CD4-positive, alpha-beta T cell treated with Interleukin-12 subunit alpha and Interleukin-12 subunit beta, for 1 hour (primary cell): ENCODE measurements at places on chromosomes 3 and 15.

DNA sequence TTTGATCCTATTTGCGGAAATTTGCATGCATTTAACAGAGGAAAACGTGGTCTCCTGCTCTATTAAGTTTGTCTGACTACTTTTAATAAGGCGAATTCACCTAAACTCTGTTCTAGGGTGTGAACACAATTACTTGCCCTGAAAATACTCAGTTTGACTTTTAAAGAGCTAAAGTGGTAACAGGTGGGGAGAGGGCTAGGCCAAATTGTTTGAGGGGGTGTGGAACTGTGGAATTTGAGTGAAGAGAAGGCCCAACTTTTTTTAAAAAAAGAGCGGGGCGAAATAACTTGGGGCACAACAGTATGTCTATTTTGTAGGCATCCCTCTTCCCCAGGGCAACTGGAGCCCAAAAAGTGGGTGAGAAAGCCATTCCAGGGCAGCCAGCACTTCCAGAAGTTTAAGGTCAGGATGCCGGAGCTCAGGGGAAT, 580 bp upstream of the FXR1 start:
- no peak for DNase-seq

DNA sequence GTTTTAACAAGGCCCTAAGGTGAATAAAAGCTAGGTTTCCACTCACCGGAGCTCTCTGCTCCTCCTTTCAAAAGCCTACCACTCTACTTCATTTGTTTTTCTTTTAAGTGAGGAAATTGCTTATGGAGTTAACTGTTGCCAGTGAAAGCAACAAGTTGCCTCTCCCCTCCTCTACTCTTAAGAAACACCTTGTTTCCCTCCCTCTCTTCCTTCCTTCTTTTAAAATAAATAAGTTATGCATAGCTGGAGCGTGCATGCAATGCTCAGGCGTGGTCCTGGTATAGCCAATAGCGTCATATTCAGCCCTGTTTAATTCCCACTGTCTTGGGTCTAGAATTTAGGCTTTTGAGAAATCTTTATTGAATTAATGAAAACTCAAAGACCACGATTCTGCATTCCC, 101.1 kb upstream of the IGF1R start:
- no peak for DNase-seq

DNA sequence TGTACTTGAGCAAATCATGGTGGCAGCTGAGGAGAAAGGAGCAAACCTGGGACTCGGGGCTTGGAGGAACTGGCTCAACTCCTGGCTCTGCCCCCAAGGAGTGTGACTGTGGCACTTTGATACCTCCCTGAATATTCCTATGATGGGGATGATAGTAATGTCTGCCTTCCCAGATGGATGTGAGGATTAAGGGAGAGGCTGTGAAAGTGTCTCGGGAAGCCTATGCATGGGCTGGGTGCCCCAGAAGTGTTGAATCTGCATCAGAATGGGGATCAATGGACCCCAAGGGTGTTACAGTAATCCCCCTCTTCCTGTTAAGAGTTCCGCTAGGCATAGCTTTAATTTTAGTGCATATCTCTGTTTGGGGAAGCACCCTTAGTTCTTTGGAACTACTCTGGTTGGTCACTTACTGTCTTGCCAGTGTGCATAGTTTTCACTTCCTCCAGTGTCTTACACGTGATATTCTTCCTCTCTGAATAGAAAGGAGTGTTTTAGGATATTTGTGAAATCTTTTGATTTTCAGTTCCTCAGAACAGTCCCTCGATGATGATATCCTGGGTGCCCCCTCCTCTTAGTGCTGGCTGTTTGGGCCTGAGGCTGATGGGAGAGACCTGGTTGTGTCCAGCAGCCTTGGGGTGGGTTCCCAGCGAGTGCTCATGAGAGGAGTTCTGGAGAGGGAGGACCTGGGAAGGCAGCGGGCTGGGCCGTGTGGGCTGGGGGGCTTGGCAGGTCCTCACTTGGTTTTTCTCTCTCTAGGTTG, 97.5 kb downstream of the CHDH start:
- DNase-seq, result no peak

- no peak for DNase-seq
Observed at GRCh38 chr3:171435143-171435542, 25.1 kb downstream of the TNIK start.

GRCh38 chr15:95930659-95931375, 399.7 kb upstream of the NR2F2 start:
- DNase-seq, result no peak

DNA sequence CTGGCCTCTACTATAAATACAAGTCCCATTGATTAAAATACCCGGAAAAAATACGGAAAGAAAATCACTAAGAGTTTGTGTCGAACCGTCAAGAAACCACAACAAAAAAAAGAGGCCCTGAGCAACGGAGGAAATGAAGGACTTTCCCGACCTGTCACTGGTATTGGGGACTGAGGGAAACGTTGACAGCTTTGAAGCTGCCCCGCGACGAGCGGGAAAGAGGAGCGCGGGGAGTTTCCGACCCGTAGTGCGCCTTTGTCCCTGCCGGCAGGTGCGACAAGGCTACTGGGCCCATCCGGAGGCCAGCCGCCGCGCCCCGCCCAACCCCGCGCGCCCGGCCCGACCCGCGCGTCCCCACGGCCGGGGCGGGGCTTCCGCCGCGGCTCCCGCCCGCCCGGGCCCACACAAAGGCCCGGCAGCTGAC, 416 bp downstream of the PBRM1 start:
- peak; percentile 88 for DNase-seq

GRCh38 chr15:58462547-58462946, 30.8 kb downstream of the LIPC start:
- DNase-seq, result no peak

- no peak for DNase-seq
Observed at GRCh38 chr15:34647569-34648293, 64.3 kb upstream of the GOLGA8B start.

DNA sequence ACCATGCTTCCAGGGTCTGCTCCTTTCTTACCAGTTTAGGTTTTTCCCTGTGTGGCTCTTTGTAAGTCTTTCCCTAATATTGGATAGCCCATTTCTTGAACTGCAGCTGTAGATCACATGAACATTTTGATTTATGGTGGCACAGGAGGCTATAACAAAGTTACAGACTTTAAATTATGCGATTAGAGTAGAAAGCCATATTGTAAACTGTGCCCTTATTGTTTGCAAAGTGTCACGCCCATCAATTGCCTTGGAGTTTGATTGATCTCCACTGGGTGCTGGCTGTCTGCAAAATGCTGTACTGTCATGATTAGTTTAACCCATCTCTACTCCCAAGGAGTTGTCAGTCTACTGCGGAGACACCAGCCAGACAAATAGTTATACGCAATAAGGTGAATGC, 110.3 kb downstream of the CACNA2D3 start:
- DNase-seq, result no peak

- DNase-seq, result no peak
Observed at GRCh38 chr15:61141497-61142125, 87.5 kb downstream of the RORA start.

- no peak for DNase-seq
Observed at GRCh38 chr3:153572165-153572564, 410.1 kb downstream of the RAP2B start.

GRCh38 chr3:148723631-148724030, 25.9 kb downstream of the AGTR1 start:
- no peak for DNase-seq

- DNase-seq, result no peak
Observed at GRCh38 chr15:96274698-96275097, 55.8 kb upstream of the NR2F2 start.

DNA sequence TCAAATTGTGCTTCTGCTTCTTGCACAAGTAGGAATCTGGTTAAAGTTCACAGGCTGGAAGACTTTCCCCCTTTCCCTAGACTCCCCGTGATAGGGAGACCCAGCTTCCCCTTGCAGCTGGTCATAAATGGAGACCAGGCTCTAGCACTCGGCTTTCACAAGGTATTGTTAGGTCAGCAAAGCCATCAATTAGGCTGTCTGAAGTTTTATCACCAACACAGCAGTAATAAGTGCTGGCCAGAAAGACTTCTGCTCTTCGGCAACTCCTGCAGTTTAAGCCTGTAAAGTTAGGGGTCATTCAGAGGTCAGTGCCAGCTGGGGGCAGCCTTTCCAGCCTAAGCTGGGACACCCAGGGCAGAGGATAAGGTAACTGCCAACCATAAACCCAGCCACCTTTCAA, 203.4 kb downstream of the MEIS2 start:
- DNase-seq, result no peak

DNA sequence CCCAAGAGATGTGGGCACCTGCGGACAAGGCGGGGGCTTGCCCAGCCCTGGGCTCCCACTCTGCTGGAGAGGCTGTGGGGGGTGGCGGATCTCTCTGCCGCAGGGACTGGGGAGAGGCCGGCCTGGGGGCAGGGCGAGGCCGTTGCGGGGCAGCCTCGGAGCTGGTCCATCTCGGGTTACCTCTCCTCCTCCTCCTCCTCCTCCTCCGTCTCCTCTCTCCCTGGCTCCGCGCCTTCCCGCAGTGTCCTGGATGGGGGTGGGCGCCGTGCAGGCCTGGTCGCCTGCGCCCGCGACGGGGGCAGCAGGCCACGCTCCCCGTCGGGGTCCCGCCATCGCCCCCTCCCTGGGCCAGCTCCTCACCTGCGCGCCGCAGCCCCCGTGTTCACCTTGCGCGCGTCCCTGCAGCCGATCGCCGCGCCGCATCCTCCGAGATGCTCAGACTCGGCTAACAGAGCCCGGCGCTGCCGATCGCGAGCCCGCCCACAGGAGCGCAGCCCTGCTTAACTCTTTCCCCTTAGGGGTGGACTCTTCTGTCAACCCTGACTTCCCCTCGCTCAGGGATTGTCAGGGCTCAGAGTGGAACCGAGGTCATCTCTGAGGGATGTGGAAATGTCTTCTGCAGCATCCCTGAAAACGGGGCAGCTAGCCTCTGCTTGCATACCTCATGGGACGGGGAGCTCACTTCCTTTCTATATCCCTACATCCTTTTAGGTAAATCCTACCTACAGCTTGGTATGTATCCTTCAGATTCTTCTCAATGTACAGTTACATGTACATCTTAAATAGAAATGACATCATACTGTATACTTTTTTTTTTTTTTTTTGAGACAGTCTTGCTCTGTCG, at the start of gene PRRT3:
PRRT3 (minus strand) TSS at position 447 of the 844 bp plus-strand sequence. CDS start 2,293 bp downstream, outside the sequence.
- peak; percentile 57 for DNase-seq

DNA sequence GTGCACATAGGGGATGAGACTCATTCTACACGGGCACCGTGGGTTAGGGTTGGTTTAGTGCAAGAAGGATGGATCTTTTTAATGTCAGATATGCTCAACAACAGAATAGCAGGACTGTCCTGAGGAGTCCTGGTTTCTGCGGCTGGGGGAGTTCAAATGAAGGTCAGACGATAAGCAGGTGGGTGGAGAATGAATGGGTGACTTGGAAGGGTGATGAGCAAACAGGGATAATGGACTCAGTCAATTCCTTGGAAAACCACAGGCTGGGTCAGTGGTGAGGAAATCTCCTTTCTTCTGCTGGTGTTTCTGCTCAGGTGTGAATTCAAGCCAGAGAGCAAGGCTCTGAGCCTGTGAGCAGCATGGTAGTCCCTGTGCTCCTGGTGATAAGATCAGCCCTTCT, 59.9 kb downstream of the MESD start:
- no peak for DNase-seq

GRCh38 chr3:111968319-111969054, 10.3 kb upstream of the ABHD10 start:
- DNase-seq, result no peak

GRCh38 chr15:77464129-77464865, 43.6 kb downstream of the HMG20A start:
- no peak for DNase-seq

GRCh38 chr15:38253351-38253781, 730 bp downstream of the SPRED1 start:
- no peak for DNase-seq

DNA sequence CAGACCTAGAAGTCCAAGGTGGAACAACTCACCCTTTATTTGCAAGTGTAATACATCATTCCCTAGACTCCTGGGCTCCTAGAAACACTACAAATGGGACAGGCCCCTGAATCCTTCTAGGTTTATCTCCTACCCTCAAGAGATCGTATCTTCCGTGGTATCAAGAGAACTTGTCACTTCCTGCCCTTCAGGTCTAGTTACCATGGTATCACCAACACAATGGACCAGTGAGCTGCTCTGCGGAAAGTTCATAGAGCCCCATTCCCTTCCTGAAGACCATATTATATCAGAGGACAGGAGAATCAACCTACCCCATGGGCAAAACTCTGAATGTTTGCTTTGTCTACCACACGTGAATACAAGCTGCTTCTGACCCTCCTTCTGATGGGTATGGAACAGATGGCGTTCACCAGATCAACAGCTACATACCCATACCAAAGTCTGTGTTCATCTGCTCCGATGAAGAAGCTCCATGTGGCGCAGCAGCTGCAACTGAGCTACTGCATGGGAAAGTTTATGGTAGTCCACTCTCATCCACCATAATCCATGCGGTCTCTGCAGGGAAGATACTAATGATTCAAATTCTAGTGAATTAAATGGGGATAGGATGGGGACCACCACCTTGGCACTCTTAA, 84.6 kb upstream of the KLF13 start:
- DNase-seq, result peak; percentile 76

GRCh38 chr3:131796111-131796510, 238.7 kb downstream of the CPNE4 start:
- no peak for DNase-seq

GRCh38 chr15:80785335-80785734, 6.2 kb downstream of the CEMIP start:
- no peak for DNase-seq

DNA sequence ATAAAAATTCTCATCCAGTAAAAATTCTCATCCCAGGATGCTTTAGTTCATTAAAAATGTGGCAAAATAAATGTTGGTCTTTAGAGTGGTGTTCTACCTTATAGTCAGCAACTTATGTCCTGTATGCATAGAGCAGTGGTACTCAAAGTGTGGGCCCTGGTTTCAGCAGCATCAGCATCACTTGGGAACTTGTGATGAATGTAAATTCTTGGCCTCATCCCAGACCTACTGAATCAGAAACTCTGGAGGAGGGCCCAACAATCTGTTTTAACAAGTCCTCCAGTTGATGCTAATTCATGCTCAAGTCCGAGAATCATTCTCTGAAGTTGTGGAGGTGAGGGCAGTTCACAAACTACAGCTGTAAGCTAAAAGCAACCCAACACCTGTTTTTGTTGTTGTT, 307.3 kb upstream of the SATB1 start:
- DNase-seq, result no peak

- no peak for DNase-seq
Observed at GRCh38 chr3:68033867-68034266, 379.5 kb upstream of the SUCLG2 start.

DNA sequence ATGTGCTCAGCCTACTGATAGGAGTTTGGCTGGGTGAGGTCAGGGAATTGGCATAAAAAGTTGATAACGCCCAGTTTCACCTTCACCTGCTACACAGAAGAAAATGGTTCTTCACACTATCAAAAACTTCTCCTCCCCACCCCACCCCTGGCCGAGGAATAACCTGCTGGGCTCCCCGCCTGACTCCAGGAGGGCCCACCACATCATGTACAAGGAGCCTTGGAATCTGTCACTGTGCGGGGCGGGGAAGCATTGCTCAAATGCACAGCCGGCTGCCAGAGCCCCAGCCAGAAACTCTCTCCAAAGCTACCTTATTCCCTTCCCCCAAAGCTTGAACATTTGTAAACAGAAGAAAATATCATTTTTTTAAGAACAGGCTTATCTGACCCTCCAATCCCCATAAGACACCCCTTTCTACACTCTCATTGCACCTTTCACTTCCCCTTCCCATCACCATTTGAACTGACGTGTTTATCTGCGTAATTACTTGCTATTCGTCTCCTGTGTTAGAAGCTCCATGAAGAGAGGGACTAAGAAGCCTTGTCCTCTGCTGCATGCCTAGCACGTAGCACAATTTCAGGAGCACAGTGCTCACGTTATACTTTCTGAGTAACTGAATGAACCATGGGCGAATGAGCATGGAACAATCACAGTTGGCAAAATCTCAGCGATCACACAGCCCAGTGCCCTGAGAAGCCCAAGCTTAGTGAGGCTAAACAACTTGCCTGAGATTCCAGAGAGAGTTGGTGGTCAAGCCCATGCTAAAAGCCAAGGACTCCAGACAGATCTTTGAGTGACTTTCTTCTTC, 82.9 kb downstream of the HES1 start:
- no peak for DNase-seq
